Activated T-helper 1 cell treated with anti-CD3 and anti-CD28 coated beads, Interleukin-12 subunit alpha, Interleukin-12 subunit beta, Interleukin-2, Interleukin-4 antibody, amounts not matched to agents 30 ng/mL and 10 ng/mL and 1 ng/mL, durations not matched to agents 14 hours and 24 hours and 36 hours (primary cell): ENCODE measurements at places on chromosomes 2 and 18. TPM values are rescaled to one million over a fixed set of nuclear protein-coding genes. Genes with fewer than 3 reads are reported as not detected.

DNA sequence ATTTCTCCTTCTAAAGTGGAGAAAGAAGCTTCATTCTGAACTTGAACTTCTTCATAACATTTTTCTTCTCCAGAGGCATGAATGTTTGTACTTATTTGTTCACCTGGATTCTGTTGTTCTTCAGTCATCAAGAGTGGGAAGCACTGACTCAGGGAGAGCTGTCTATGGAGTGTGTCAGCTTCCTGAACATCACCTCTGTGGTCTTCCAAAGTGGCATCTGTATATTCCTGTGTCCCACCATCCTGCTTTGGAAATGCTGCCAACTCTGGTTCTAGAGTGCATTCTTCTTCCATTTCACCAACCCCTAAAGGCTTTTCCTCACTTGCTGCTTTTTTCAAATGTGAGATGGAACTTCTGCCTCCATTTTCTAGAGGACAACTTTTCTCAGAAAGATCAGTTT lies 59.5 kb downstream of the TTN start:
- no peaks in the 10 kb centered on the region for H3K36me3 ChIP-seq
- H3K27ac ChIP-seq: no peak overlapping the region
- no peaks in the 10 kb centered on the region for H3K27me3 ChIP-seq
- no peak overlapping the region for H3K4me3 ChIP-seq
- no peaks in the 10 kb centered on the region for H3K4me1 ChIP-seq

DNA sequence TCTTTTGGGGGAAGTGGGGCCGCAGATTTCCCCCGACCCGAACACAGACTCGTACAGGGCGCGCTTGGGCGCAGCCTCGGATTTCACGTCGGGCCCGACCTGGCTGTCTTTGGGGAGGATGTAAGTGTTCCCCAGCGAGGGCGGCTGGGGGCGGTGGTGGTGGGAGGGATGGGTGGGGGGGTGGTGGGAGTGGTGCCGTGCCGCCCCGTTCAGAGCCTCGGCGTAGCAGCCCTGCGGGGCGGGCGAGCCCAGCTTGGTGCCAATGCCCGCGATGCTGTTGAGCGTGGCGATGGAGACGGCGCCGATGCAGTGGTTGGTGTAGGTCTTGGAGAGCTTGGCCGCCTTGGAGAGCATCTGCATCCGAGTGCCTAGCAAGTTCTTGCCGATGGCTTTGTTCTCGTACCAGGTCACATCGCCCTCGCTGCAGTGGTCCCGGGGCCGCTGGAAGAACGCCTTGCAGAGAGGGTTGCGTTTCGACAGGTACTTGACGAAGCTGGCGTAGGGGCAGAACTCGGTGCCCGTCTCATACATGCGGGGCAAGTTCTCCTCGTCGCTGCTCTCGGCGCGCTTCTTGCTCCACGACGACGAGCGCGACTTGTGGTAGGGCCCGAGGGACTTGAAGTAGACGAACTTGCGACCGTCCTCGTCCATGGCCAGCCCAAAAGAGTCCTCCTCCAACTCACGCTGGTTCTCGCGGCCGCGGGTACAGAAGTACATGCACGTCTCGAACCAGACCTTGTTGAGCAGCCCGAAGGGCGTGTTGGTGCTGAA lies 1.3 kb downstream of the KCTD1 start:
- no peak overlapping the region for H3K27ac ChIP-seq
- H3K27me3 ChIP-seq: peaks cover 26% of the 10 kb centered on the region
- H3K4me1 ChIP-seq: peaks cover 14% of the 10 kb centered on the region

GRCh38 chr18:66043009-66043408 lies 292.2 kb downstream of the CDH7 start:
- DNase-seq: no peak
- no peaks in the 10 kb centered on the region for H3K36me3 ChIP-seq
- no peak overlapping the region for H3K4me3 ChIP-seq
- H3K27me3 ChIP-seq: no peaks in the 10 kb centered on the region
- no peak overlapping the region for H3K27ac ChIP-seq
- H3K4me1 ChIP-seq: no peaks in the 10 kb centered on the region

OXER1 gene
- total RNA-seq: 0.12 and 0.21 TPM in 2 replicates

SIGLEC15 gene
- not detected in 2 replicates for total RNA-seq

MTERF4 gene
- 40.5 and 43.3 TPM in 2 replicates for total RNA-seq

DNA sequence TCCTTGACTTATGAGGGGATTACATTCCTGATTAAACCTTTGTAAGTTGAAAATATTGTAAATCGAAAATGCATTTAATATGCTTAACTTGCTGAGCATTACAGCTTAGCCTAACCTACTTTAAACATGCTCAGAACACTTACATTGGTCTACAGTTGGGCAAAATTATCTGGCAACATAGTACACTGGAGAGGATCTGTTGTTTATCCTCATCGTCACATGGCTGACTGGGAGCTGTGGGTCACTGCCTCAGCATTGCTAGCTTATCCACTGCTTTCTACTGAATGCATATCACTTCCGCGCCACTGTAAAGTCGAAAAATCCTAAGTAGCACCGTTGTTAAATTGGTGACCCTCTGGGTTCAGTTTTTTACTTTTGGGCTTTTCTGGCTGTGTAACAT lies 13.7 kb downstream of the PMS1 start:
- no peak for DNase-seq
- H3K27me3 ChIP-seq: no peaks in the 10 kb centered on the region
- no peaks in the 10 kb centered on the region for H3K4me1 ChIP-seq
- H3K27ac ChIP-seq: no peak overlapping the region
- H3K36me3 ChIP-seq: peaks cover 28% of the 10 kb centered on the region
- no peak overlapping the region for H3K4me3 ChIP-seq

GRCh38 chr2:55085113-55086040 lies 35.1 kb upstream of the RTN4 start:
- H3K4me1 ChIP-seq: no peaks in the 10 kb centered on the region
- no peak for DNase-seq
- no peak overlapping the region for H3K4me3 ChIP-seq
- H3K27me3 ChIP-seq: peaks cover under 1% of the 10 kb centered on the region
- no peak overlapping the region for H3K27ac ChIP-seq
